ENCODE measurements at places on chromosomes 7 and 10.

GRCh38 chr10:26438534-26439341 is 597 bp downstream of the APBB1IP start:
- DNase-seq = peak; percentile 47

DNA sequence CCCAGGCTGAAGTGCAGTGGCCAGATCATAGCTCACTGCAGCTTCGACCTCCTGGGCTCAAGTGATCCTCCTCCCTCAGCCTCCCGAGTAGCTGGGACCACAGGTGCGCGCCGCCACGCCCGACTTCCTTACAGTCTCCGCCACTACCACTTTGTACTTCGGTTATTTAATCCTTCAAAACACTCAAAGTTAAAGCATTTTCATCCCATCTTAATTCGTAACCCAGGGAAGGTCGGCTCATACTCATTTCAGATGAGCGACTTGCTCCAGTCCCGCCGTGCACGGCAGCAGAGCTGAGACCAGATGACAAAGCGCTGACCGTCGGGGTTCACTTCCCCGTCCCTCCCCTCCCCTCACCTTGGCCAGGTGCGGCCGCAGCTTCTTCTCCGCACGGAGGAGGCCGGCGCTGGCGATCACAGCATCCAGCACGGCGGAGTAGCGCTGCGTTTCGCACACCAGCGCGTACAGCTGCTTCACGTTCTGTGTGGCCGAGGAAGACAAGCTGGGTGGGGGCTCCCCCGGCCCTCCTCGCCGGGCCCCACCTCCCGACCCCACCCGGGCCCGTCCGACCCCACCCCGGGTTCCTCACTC is 457 bp downstream of the NSUN5 start:
- DNase-seq = no peak

DNA sequence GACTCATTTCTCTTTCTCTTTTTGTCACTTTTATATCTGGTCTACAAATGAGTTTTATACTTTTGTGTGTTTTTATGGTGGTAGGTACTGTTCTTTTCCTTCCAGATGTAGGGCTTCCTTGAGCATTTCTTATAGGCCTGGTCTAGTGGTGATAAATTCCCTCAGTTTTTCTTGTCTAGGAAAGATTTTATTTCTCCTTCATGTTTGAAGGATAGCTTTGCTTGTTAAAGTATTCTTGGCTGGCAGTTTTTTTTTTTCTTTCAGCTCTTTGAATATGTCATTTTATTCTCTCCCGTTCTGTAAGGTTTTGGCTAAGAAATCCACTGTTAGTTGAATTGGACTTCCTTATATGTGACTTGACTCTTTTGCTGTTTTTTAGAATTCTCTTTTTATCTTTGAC is 292.7 kb downstream of the RPS24 start:
- no peak for DNase-seq

GRCh38 chr7:108142675-108143259 is 12.6 kb upstream of the LAMB4 start:
- DNase-seq = no peak

DNA sequence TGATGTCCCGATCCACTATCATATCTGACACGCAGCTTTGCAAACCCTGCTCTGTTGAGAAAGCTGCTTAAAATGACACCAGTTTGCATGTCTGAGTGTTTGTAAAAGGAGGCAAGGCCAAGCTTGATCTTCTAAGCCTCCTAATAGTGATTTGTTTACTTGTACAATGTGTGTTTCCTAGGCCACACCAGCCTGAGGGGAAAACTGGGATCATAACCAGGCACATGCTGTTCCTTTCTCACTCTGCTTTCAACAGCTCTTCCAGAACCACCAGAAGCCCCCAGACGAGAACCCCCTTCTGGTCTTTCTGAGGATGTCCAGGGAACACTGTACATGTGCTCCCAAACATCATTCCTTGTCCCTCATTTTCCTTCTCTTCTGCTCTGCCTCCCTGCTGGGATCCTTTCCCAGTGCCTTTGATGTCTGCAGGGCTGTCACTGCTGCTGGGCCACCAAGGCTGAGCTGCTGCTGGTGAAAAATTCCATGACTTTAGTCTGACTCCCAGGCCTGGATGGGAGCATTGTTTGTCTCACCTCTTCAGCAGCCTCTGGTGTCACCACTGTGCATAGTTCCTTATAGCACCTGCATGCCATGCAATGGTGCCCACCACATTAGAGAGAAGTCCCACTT is 4.0 kb upstream of the LGI1 start:
- DNase-seq = no peak

DNA sequence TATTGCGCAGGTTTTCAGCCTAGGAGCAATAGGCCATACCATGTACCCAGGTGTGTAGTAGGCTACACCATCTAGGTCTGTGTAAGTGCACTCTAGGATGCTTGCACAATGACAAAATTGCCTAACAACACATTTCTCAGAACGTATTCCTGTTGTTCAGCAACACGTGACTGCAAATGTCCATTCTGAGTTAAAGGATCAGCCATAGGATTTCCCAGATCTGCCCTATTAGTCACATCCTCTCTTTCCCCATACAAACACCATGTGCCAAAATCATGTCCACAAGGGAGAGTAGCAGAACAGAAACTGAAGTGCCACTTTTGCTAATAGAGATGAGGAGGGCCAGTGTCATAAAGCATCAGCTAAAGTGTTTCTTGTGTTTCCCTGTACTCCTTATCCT is 42.6 kb upstream of the AMPH start:
- DNase-seq = no peak

- DNase-seq = no peak
Measured at GRCh38 chr10:133069033-133069525, 18.6 kb upstream of the ADGRA1 start.

DNA sequence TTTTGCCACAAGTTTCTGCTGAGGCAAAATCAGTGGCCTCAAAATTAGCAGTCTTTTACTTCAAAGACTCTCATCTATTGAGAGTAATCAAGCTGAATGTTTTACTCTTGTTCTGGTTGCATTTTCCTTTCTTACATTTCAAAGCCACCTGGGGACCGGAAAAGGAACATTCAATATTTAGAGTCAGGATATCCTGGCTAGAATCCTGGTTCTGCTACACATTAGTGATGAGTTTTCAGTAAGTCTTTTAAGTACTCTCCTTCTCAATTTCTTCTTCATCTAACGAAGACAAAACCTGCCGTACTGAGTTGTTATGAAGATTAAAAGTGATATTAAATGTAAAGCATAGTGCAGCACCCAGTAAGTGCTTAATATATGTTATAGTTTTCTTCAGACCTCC is 52.5 kb downstream of the LAMB4 start:
- no peak for DNase-seq

DNA sequence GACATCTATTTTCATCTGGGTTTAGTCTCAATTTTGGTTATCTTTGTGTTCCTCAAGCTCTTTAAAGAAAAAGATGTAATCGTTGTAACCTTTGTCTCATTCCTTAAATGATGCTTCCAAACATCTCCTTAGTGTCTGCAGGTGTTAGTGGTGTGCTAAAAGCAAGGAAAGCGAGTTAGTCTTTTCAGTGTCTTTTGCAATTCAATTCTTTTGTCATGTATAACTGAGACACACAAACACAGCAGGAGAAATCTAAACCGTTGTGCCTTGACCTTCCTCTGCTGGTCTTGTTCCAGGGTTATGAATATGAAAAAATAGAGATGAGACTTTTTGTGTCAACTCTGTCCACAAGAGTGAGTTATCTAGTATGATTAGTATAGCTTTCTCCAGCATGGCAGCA is 40.7 kb downstream of the PIK3CG start:
- no peak for DNase-seq

DNA sequence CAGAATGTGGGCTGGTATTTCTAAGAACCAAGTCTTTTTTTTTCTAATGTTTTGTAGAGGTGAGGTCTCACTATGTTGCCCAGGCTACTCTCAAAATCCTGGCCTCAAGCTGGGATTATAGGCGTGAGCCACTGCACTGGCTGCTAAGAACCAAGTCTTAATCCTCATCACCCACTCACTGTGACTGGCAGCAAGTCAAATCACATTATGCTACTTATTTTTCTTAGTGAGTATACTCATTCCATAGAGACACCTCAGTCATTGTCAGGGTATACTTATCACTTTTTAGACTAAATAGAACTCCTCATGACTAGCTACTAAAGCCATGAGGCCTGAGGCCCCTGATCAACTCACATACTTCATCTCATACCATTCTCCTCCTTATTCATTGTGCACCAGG is 116.1 kb downstream of the STRA8 start:
- no peak for DNase-seq

DNA sequence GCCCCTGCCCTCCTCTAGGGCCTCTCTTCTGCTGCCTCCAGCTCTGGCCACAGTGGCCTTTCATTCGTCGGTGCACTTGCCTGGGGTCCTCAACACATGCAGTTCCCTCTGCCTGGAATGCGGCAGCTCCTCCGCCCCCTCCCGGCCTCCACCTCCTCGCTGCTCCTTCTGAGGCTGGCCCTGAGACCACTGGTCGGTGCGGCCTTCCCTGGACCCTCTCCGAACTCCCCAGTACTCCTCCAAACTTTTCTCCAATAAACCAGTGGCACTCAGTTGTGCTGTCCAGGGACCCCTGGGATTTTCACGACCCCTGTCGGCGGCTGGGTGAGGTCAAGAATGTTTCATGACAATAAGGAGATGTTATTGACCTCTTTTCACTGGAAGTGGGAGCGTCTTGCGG is 53.5 kb downstream of the BMS1 start:
- DNase-seq = no peak

- DNase-seq = no peak
Measured at GRCh38 chr7:141071855-141072547, 1.9 kb upstream of the TMEM178B start.

GRCh38 chr7:2504889-2505375 is 14.6 kb upstream of the LFNG start:
- DNase-seq = no peak

DNA sequence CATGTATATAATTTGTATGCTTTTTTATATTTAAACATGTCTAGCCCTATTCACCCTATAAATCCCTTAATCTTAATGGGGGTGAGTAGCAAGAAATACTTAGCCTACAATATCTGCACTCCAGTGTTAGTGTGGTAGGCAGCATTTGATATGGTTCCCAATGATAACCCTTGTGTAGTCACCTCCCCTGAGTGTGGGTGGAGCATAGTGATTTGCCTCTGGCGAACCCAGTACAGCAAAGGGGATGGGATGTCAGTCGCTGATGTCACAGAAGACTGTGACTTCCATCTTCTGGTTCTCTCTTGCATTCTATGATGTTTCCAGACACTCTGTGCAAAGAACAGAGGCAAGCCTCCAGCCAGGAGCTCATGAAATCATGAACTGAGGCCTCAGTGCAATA is 211.2 kb downstream of the CRPPA start:
- DNase-seq = no peak

DNA sequence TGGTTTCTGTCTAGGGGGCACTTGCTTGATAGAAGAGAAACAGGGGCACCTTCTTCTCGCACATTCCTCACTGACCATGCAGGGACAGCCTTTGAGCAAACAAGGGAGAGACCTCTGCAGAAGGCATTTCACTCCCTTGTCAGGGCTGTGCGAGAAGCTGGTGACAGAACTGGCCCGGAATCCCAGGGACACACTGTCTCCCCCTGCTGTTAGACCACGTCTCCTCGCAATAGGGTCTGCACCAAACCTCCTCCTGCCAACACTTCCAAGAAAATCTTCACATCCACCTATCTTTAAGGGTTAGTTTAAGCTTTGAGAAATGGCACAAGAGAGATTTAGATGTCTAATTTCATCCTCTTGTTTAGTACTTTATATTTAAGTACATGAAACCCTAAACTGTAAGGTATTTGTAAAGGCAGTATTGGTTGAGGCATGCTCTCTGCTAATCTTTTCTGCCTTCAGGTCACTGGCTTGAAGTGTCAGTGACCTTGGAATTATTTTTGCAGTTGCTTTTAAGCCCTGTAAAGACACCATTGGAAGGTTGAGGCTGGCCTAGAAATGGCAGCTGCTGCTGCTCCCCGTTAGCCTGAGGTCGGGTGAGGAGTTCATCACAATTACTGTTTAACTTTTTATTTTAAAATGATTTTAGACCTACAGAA is 37.0 kb downstream of the RBM20 start:
- no peak for DNase-seq

GRCh38 chr7:18202315-18203045 is 174.8 kb upstream of the PRPS1L1 start:
- no peak for DNase-seq

DNA sequence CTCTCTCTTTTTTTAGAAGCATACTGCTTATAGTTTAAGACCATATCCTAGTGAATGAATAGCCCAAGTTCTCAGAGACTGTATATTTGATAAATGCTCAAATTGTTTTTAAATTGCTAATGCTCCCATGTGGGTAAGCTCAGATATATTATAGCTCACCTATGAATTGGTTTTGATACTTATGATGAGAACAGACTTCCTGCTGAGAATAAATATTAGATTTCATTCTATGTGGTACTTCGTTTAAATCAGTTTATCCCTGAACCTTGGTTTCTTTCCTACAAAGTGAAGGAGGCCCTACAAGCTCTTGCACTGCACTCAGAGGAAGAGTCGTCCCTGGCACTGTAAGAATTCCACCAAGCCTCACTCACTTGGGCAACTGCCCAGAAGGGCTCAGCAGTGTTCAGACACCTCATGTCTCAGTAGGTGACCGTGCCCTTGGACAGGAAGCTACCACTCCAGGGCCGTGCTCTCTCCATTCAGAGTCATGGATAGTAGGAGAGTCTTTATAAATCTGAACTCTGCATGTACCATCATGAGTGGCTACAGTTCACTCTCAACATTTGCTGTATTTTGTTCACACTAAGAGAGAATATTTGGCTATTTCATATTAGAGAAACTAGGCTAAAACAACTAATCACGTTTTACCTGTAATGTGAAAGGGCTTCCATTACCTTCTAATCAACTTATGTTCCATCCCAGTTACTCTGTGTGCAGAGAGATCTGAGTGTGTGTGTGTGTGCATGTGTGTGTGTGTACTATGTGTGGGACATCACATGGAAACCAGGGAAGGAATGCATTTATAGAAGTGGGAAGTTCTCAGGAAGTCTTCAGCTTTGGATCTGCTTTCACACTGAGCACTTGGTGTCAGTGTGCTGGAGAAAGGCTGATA is 93.8 kb downstream of the PTPRE start:
- no peak for DNase-seq

DNA sequence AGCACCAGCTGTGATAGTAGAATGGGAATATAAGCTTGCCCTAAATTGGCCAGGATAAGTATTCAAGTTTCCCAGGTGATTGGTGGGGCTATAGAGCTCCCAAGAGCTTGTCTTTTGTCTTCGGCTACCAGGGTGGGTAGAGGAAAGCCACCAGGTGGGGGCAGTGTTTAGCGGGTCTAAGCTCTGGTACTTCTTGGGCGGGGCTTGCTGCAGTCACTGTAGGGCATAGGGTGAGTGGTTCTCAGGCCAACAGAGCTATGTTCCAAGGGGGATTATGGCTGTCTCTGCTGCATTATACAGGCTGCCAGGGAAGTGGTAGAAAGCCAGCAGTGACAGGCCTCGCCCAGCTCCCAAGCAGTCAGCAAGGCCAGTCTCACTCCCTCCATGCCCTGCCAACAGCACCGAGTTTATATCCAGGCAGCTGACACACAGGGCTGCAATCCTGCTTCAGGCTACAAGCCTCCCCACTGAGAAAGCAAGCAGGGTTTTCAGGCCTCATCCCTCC is 110.7 kb downstream of the ZNF467 start:
- peak; percentile 26 for DNase-seq
